ENCODE measurements at places on chromosomes 1 and 21.

DNA sequence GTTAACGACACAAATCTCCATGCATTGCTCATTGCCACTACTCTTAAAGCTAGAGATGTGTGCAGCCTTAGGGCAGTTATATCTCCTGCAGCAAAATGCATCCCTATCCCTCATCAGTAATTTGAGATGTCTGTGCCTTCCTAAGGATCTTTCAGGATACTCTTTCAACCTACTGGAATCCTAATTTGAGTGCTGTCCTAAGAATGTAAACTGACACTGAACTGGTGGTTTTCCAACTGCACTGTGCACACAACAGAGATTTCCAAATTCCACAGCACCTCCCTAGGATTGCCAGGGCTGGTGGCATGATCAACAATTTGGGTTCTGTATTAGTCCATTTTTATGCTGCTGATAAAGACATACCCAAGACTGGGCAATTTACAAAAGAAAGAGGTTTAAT, 193.9 kb downstream of the LTN1 start:
- no peak for DNase-seq

- DNase-seq = no peak
Measured at GRCh38 chr1:3743421-3743820, 8.8 kb upstream of the CCDC27 start.

DNA sequence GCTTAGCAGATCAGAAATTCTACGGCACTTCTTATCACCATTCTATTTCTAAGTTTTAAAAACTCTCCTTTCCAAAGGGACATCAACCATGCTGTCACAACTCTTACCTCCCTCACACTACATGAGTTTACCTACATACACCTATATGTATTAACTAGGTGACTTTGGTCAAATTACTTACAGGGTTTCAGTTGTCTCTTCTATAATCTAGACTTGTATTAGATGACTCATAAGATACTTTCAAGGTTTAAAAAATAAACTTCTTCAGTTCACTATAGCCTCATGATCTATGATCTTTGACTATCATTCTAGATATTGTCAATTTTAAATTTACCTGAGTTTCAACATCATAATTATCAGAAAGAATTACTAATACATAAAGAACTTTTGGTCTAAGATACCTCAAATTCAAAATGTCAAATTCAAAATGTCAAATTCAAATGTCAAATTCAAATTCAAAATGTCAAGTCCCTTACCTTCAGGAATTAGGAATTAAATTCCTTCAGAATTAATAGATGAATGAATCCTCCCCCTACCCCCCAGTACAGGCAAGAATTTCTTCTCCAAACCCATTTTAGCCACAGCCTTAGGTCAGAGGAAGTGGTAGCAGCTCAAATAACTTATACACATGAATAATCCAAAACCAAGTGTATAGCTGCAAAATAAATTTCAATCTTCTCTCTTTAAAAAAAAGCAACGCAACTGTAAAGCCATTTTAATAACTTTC, 31.1 kb downstream of the OTUD7B start:
- peak; percentile 15 for DNase-seq

DNA sequence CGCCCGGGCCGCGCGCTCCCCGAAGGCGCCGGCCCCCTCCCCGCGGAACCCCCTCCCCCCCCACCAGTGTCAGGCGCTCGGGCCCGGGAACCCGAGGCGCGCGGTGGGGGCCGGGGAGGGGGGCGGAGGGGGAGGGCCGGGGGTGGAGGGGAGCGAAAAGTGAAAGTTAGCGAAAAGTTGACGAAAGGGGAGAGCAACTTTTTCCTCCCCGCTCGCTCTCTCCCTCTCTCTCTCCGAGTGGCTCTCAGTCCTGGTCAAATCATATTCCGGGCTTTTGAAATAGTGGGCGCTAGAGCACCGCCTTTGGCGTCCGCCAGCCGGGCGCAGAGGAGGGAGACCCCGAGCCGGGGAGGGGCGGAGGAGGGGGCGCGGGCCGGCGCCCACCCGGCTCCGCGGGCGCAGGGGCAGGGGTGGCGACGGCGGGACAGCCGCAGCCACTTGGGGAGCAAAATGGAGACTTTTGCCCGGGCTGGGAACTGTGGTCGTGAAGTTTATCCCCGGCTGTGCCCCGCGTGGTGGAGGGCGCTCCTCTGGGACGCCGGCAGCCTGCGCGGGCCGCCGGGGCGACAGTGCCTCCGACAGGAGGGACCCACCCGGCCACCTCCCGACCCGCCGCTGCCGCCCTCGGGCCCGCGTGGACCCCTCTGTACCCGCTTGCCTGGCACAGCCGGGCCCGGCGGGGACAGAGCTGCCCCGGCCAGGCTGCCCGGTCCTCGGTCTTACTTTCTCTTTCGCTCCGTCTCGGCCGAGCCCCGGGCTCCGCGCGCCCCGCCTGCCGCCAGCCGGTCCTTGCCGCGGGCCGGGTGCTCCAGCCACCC, 697 bp downstream of the PRDM16 start:
- DNase-seq = peak; percentile 65

GRCh38 chr1:15974855-15975254, 1.0 kb downstream of the ZBTB17 start:
- peak; percentile 69 for DNase-seq

DNA sequence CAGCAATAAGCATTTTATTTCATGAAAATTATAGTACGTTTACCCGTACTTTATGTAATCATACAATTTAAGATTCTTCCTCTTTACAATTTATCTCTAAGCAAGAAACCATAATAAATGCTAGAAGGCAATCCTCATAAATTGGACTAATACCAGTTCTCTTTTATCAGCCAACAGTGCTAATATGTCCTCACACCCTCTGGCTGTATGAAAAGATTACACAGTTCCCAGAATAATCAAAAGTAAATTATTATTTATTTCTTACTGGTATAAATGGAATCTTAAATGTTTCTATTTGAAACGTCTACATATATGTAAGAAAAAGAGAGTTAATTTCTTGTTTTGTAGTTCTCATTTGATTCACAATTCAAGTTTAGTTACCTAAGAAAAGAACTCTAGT, 3.1 kb upstream of the CDKN2C start:
- DNase-seq = no peak

GRCh38 chr1:233367057-233367803, 39.7 kb downstream of the MAP3K21 start:
- no peak for DNase-seq

GRCh38 chr1:36650200-36651065, 167.7 kb upstream of the CSF3R start:
- DNase-seq = peak; percentile 66

GRCh38 chr1:99801584-99801983, 35.1 kb upstream of the FRRS1 start:
- DNase-seq = no peak

DNA sequence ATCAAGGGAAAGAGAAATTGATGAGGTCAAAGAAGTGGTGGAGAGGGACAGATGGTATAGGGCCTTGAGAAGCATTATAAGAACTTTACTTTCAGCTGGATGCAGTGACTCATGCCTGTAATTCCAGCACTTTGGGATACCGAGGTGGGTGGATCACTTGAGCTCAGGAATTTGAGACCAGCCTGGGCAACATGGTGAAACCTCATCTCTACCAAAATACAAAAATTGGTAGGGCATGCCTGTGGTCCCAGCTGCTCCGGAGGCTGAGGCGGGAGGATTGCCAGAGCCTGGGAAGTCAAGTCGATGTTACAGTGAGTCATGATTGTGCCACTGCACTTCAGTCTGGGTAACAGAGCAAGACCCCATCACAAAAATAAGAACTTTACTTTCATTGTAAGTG, 5.7 kb downstream of the TMEM50A start:
- DNase-seq = no peak

GRCh38 chr1:227950735-227951346, 3.1 kb upstream of the WNT9A start:
- DNase-seq = no peak

DNA sequence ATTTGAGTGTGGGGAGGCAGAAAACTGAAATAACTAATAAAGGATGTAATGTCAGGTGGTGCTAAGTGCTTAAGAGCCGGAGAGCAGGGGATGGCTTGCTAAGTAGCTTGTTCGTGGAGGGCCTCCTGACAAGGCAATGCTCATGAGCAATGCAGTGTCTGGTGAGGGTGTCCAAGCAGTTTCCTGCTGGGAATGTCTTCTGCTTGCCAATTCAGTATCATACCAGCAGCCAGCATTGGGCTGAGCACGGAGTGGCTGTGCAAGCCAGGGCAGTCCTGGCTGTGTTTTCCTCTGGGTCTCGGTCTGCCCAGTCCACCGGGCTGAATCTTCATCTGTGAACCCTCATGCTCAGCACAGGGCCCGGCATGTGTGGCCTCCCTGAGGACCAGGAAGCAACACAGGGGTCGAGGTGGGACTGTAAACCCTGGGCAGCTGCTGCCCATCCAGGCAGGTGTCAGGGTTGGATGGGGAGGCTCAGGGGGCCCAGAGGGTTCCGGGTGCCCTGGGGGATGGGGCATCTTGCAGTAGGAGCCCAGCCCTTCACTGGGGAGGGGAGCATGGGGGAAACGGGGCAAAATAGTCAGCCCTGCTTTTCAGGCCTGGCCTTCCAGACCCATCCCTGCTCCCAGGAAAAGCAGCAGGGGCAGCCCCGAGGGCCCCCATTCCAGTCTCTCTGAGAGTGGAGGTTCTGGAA, 27.5 kb downstream of the EDN2 start:
- no peak for DNase-seq

DNA sequence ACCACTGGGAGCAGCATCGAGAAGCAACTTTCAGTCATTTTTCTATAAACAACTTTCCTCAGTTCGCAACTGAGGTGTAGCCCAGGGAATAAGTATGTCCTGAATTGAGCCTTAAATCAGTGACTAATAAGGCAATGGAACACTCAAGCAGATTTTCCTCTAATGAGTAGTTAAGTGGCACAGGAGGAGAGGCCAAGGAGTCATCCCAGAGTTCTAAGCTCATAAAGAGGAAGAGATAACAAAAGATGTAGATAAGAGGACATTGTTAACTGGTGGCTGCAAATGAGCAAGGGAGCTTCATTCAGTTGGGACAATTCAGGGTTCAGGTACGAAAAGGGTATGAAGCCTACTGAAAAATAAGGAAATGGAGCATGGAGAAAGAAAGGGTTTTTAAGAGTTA, 64.5 kb downstream of the LRRC40 start:
- no peak for DNase-seq

DNA sequence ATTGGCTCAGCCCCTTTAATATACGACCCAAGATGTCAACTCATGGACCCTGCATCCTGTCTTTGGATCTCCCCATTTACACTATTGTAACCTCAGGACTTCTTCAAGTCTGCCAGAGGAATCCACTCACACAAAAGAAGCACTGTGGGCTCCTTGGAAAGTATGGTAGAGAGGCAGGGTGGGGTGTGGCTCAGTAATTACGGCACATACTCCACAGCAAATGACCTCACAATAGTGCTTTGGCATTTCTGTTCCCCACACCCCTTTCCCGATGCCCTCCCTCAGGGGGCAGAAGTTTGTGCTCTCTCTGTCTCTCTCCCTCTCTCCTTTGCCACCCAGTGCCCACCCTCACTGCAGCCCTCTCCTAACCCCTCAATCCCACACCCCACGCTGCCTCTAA, 27.8 kb upstream of the IFNAR2 start:
- DNase-seq = no peak

DNA sequence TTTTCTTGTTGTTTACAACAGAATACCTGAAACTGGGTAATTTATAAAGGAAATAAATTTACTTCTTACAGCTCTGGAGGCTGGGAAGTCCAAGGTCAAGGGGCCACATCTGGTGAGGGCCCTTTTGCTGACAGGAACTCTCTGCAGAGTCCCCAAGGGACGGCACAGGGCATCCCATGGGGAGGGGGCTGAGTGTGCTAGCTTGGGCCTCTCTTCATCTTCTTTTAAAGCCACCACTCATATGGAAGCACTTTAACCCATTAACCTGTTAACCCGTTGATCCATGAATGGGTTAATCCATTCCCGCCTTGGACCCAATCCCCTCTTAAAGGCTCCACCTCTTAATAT, 76.3 kb downstream of the OBSCN start:
- DNase-seq = no peak

DNA sequence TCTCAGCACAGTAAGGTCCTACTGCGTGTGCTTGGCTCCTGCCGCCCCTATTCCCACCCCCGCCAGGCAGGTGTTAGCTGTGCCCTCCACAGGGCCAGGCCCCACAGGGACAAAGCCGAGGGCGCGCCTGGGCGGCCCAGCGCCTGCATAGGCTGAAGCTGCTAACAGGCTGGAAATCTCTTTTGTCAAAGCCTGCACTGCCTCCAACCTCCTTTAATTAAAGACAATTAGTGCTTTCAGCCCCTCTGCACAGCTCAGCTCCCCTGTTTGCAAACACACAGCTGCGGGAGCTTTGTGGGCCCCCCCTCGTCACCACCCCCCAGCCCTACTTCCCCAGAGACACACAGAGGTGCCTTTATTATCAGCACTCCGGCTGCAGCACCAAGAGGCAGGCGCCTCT, 95.9 kb downstream of the EPHB2 start:
- DNase-seq = no peak

Measured in GM20000 (cell line).